ENCODE measurements at places on chromosomes 12 and 14.
A peak's percentile ranks its signal among the peaks of the same experiment; 100 is the strongest.

GRCh38 chr14:51328772-51329353 lies 88.8 kb downstream of the TMX1 start:
- peak; percentile 68 for DNase-seq

DNA sequence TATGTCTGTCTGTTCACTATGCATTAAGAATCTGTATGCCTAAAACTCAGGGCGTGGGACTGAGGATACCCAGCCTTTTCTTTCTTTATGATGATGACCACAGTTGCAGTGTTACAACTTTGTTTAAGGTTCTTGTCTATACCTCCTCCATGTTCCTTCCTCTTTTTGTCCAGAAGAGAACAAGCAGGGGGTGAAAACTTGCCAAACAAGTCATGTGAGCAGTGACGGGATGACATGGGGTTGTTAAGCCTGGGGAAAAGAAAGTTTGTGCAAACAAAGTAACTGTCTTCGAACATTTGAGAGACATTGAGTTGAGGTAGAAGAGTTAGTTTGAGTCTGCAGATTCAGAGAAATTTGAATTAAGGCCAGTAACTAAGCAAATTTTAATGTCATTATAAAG lies 505.5 kb downstream of the NPAS3 start:
- no peak for DNase-seq

DNA sequence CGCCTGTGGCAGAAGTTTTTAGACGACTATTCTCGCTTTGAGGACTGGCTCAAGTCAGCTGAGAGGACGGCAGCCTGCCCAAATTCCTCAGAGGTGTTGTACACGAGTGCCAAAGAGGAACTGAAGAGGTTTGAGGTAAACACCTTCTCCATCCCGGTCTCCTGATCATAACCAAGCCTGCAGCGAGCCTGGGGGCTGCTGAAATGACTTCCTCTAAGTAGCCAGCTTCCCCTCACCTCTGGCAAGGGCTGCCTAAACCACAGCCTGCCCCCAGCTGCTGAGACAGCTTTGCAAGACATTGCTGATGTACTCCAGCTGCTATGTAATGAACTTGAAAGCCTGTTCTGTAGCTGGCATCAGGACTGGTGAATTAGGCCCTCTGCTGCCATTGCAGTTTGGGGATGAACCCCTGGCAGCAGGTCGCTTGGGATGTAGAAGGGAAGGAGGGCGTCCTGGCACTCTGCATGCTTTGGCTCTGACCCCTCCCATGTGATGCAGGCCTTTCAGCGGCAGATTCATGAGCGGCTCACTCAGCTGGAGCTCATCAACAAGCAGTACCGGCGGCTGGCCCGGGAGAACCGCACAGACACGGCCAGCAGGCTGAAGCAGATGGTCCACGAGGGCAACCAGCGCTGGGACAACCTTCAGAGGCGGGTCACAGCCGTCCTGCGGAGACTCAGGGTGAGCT lies 84.6 kb downstream of the ESR2 start:
- DNase-seq = no peak

GRCh38 chr14:100914597-100915021 lies 11.1 kb upstream of the RTL1 start:
- DNase-seq = no peak

DNA sequence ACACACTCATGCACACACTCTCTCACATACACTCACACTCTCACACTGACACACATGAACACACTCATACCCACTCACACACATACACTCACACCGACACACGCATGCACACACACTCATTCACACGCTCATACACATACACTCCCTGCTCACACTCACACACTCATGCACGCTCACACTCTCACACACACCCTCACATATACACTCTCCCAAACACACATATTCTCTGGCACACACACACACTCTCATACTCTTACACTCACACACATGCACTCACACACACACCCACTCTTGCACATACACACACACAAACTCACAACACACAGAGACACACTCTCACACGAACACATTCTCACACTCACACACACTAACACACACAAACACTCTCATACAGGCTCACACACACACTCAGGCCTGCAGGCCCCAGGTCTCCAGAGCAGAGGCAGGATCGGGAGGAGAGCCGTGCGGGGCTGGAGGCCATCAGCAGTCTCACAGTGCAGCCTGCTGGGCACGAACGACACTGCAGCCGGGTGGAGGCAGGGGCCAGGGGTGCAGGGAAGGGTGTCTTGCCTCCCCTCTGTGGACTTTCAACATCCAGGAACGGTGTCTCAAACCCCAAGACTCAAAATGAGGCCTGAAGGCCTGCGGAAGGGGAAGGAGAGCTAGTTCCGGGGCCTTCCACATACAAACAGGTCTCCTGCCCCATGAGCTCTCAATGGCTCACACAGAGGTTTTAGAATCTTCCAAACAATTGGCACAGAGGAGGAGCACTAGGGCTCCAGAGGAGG lies 148.7 kb downstream of the ANO2 start:
- peak; percentile 63 for DNase-seq

GRCh38 chr12:3186546-3187215 lies 109.5 kb downstream of the TSPAN9 start:
- DNase-seq = no peak

DNA sequence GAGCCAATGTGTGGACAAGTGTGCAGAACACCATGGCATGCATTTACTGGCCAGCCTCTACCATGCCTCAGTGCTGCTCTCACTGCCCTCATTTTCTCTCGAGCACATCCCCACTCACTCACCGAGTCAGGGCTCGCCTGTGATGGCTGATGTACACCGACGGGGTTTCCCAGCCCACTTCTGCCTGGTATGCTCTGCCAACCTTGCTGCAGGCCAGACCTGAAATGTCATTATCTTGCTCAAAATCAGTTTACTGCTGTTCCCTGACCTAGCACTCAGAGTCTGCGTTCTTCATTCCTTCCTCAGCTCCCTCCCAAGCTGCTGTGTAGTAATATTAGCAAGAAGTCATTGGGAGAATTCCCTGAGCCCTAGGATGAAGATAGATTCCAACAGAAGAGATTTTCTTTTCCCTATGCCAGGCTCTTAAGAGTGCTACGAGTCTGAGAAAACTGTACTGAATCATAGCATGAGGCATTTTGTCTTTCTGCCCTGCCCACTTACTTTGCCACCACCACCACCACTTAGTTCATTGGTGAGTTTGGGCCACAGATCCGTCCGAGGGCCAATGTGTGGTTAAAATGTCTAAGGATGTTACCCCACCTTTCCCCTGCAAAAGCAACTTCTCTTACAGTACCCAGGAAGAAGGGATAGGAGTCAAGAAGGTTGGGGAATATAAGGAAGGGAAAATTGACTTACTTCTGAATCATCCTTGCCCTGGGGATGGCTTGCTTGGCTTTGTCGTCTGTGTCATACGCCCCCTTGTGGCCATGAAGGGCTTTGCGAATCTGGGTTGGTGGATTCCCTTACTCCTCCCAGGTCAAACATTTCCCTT lies 51.0 kb downstream of the BMAL2 start:
- peak; percentile 86 for DNase-seq

DNA sequence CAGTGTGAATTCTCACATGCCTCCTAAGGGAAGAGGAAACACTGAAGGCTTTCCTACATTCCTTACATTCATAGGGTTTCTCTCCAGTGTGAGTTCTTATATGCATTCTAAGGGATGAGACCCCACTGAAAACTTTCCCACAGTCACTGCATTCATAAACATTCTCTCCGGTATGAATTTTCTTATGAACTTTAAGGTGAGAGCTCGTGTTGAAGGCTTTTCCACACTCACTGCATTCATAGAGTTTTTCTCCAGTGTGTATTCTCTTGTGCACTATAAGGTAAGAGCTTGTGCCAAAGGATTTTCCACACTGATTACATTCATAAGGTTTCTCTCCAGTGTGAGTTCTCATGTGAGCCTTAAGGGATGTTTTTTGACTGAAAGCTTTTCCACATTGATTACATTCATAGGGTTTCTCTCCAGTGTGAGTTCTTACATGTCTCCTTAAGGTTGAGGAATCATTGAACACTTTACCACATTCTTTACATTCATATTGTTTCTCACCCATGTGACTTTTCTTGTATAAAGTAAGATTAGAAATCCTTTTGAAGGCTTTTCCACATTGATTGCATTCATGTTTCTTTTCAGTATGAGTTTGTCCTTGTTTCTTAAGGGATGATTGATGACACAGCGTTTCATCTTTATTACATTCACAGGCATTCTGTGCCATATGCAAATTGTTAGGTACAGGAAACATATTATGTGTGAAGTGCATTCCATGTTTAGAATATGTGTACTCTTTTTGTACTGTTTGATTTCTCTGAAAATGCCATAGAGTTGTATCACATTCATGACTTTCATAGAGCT lies 9.5 kb downstream of the ZNF891 start:
- DNase-seq = no peak

- DNase-seq = no peak
These were observed 268.3 kb upstream of the PRKD1 start for GRCh38 chr14:30195941-30196340.

- no peak for DNase-seq
These were observed 90.9 kb downstream of the GALNT9 start for GRCh38 chr12:132238488-132238854.

GRCh38 chr14:68195126-68195525 lies 375.5 kb downstream of the RAD51B start:
- peak; percentile 55 for DNase-seq

- DNase-seq = no peak
These were observed 570 bp upstream of the MRPS35 start for GRCh38 chr12:27709932-27710591.

- peak; percentile 93 for DNase-seq
These were observed at the start of gene RAPGEF3 for GRCh38 chr12:47758834-47759690. Gene RAPGEF3, minus strand, starts transcription at chr12:47758880. Its CDS starts 324 bp downstream, at chr12:47758556.

DNA sequence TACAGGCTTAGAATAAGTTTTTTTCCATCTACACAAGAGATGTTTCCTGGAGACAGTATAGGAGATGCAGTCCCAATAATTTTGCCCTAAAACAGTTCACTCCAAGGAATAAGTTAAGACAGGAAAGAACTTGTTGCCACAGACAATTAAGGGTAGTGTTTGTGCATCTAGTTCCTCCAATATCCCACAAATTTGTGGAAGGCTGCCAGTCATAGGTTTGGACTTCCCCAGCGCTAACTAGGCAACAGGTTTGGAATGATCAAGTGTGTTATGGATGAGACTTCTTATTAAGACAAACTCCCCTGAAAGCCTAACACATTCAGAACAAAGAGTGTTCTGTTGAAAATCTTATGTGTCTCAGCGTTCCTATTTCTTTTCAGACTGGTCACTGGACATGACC lies 611.0 kb downstream of the CCER1 start:
- no peak for DNase-seq

DNA sequence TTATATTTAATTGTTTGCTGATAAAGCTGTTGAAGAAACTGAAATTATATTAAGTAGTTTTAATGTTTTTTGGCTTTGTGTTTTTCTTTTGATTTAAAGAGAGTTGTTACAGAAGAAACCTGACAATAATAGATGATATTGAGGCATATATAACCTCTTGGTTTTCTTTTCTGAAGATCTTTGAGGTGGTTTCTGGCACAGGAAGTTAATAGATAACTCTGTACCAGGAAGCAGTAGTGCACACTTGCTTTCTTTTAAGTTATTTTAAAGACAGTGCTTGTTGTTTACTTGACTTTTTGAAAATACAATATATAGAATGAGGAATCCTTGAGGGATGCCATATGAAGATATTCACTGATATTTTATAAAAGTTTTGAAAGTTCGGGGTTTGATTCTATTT lies 209.0 kb upstream of the FBXO33 start:
- DNase-seq = no peak

DNA sequence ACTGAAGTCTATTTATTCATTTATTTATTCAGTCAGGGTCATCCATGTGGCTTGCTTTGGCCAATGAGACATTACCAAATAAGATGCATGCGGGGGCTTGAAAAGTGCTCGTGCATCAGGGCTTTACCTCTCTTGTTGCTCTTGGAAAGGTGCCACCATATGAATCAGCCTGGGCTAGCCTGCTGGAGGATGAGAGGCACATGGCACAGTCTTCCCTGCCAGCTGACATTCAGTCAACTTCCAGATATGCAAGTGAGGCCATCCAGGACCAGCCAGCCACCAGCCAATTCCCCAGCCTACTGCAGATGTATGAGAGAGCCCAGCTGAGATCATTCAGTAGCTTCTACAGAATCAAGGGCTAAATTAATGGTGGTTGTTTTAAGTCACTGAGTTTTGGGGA lies 105.2 kb upstream of the RPH3A start:
- DNase-seq = no peak

DNA sequence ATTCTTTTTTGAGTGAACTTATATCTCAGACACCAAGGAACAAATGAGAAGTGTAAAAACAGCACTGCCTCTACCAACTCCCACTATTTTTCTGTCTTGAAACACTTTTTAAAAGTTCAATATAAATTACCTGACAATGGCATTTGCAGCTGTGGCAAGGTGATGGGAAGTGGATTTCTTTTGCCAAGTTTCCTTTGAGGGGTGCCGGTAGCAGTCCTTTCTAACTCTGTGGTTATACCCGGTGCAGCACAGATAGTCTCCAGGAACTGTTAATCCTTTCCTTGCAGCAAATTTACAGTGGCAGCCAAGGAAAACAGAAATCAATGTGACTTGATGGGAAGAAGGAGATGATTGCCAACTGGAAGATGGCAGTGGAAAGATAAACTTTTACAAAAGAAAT lies 243.7 kb downstream of the BCAT1 start:
- no peak for DNase-seq

DNA sequence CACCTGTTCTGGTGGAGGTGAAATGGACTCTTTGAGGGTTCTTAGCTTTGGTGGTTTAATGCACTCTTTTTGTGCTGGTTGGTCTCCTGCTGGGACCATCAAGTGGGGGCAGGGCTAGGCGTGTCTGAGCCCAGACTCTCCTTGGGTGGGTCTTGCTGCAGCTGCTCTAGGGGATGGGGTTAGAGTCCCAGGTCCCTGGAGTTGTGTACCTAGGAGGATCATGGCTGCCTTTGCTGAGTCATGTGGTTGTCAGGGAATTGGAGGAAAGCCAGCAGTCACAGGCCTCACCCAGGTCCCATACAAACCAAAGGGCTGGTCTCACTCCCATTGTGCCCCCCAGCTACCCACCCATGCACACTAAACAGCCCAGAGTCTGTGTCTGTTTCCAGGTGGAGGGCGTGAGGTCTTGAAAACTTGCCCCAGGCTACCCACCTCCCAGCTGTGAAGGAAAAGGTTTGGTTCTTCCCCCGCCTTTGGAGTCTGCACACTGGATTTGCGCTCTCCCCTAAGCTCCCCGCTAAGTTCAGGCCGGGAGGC lies 387.7 kb downstream of the TMTC2 start:
- DNase-seq = no peak

GRCh38 chr14:48670939-48671338 lies 915.2 kb downstream of the RPS29 start:
- DNase-seq = no peak

DNA sequence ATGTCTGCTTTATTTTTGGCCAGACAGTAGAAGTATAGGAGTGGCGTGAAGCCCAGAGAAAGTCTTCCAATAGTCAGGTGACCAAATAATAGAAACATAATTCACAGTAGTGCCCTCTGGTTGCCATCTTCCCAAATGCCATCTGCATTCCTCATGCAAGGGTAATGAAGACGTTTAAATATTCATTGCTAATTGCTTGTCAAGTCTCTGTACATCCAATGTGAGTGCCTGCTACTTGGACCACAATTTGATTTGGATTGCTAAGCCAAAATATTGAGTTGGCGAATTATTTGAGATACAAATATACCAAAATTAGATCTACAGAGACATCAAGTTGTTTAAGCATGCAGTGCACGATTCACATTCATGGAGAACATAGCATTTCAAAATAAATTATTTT lies 402.7 kb downstream of the SOX5 start:
- no peak for DNase-seq

GRCh38 chr12:80190001-80190400 lies 90.7 kb downstream of the OTOGL start:
- no peak for DNase-seq

GRCh38 chr12:109307051-109307450 lies 2.0 kb downstream of the FOXN4 start:
- DNase-seq = no peak
